T-helper 17 cell (primary cell): ENCODE measurements at places on chromosomes 11 and 22. TPM values are rescaled to one million over a fixed set of nuclear protein-coding genes. Genes with fewer than 3 reads are reported as not detected.

GRCh38 chr11:110338684-110339083 lies 42.3 kb upstream of the RDX start:
- H3K4me3 ChIP-seq, result no peak overlapping the region
- H3K36me3 ChIP-seq, result no peaks in the 10 kb centered on the region
- DNase-seq, result no peak
- no peaks in the 10 kb centered on the region for H3K27me3 ChIP-seq
- peaks cover 7% of the 10 kb centered on the region for H3K4me1 ChIP-seq
- no peak overlapping the region for H3K27ac ChIP-seq

GRCh38 chr11:75792127-75792731 lies 22.8 kb upstream of the UVRAG start:
- peaks cover 2% of the 10 kb centered on the region for H3K4me1 ChIP-seq
- no peak overlapping the region for H3K4me3 ChIP-seq
- no peaks in the 10 kb centered on the region for H3K27me3 ChIP-seq

Gene TRIM51
- not detected for total RNA-seq

Gene TRIM34
- 3.8 TPM for total RNA-seq

DNA sequence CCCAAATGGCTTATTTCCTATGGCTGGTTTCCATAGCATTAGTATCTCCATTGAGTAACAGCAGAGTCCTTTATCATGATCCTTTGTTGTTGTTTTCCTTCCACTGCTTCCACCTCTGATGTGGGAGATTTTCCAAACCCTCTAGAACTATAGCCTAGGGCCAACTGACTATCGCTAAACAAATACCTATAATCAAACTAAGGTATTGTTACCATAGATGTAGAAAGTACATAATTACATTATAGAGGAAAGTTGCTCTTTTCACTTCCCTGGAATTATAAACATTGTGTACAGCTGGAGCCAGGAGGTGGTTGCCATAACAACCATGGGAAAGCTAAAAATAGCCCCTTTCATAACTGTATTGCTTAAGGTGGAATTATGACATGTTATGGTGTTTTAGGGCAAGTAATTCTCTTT lies 47.0 kb upstream of the ALKBH3 start:
- no peak overlapping the region for H3K27ac ChIP-seq
- H3K4me1 ChIP-seq, result no peaks in the 10 kb centered on the region
- H3K4me3 ChIP-seq, result no peak overlapping the region
- no peak for DNase-seq

DNA sequence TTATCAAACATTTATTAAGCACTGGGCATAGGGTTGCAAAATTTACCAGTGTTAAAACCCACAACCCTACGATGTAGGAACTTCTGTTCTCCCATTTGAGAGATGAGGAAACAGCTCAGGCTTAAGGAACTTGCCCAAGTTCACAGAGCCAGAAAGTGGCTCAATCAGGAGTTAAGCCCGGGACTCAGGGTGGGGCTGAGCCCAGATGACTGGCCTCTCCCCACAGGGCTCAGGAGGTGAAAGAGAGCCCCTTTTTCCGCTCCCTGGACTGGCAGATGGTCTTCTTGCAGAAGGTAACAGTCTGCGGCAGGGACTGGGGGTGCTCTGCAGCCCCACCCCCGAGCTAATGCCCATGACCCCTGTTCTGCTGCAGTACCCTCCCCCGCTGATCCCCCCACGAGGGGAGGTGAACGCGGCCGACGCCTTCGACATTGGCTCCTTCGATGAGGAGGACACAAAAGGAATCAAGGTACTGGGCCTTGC lies 5.6 kb upstream of the ANKRD13D start:
- DNase-seq, result no peak
- peak overlapping the region; percentile 79 for H3K27ac ChIP-seq
- no peaks in the 10 kb centered on the region for H3K36me3 ChIP-seq
- peaks cover 39% of the 10 kb centered on the region for H3K4me1 ChIP-seq
- H3K27me3 ChIP-seq, result no peaks in the 10 kb centered on the region

GRCh38 chr11:111069066-111069465 lies 176.5 kb upstream of the POU2AF2 start:
- no peak overlapping the region for H3K27ac ChIP-seq
- H3K27me3 ChIP-seq, result peaks cover 12% of the 10 kb centered on the region
- DNase-seq, result no peak
- no peaks in the 10 kb centered on the region for H3K36me3 ChIP-seq
- no peak overlapping the region for H3K4me3 ChIP-seq
- no peaks in the 10 kb centered on the region for H3K4me1 ChIP-seq

DNA sequence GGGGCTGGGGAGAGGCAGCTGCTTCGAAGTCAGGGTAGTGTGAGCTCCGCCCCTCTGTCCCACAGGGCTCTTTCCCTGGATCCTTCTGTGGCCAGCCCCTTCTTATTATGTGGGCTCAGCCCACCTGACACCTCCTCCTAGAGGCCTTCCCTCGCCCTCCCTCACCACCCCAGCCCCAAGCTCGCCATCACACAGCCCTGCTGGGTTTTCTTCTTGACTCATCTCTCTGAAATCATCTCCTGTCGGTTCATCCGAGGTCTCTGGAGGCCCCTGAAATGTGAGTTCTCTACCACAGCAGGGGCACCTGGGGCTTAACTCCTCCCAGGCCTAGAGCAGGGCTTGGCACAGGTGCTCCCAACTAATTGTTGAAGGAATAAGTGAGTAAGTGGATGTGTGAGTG lies 65.2 kb downstream of the CACNA1I start:
- no peak overlapping the region for H3K27ac ChIP-seq
- no peak for DNase-seq
- peaks cover 12% of the 10 kb centered on the region for H3K4me1 ChIP-seq
- no peak overlapping the region for H3K4me3 ChIP-seq
- no peaks in the 10 kb centered on the region for H3K27me3 ChIP-seq

DNA sequence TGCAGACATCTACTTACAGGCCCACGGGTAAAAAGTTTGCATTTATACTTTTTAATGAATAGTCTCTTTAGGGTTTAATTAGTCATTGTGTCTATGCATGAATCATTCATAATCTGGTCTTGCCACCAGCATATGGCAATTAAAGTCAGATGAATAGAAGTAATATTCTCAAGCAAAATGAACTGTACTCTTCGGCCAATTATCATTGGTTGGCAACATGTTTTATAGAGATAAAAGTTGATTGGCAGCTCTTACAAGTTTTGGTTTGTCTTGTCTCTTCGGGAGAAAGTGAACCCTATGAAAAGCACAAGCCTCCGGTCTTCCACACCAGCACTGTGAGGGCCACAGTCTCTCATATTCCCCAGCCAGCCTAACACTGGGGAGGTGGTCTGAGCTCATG lies 97.8 kb downstream of the OSBP2 start:
- DNase-seq, result no peak
- no peaks in the 10 kb centered on the region for H3K4me1 ChIP-seq
- H3K27me3 ChIP-seq, result peaks cover 6% of the 10 kb centered on the region
- no peak overlapping the region for H3K4me3 ChIP-seq
- no peak overlapping the region for H3K27ac ChIP-seq

- no peak overlapping the region for H3K4me3 ChIP-seq
- no peak overlapping the region for H3K27ac ChIP-seq
- DNase-seq, result no peak
- H3K36me3 ChIP-seq, result peaks cover under 1% of the 10 kb centered on the region
These were observed 1117.7 kb downstream of the BRD1 start for GRCh38 chr22:48709976-48710375.

DNA sequence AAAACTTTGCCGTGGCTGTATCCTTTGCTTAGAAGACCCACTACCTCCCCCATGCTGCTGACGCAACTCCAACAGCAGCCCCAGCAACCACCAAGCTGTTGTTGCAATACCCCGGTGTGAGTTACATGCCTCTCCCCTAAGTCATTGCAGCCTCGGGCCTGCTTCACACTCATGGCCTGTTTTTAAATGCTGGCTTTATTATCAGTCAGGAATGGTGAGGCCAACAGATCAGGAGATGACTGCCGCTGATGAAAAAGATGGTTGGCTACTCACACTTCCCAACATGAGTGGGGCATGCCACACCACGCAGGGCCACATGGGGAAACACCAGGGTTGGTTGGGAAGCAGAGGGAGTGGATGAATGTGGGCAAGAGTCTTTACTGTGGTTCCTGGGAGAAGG lies 171.5 kb upstream of the SYT13 start:
- H3K4me1 ChIP-seq, result no peaks in the 10 kb centered on the region
- peaks cover 36% of the 10 kb centered on the region for H3K27me3 ChIP-seq
- H3K4me3 ChIP-seq, result no peak overlapping the region
- H3K27ac ChIP-seq, result no peak overlapping the region

Gene GGT5
- not detected for total RNA-seq

DNA sequence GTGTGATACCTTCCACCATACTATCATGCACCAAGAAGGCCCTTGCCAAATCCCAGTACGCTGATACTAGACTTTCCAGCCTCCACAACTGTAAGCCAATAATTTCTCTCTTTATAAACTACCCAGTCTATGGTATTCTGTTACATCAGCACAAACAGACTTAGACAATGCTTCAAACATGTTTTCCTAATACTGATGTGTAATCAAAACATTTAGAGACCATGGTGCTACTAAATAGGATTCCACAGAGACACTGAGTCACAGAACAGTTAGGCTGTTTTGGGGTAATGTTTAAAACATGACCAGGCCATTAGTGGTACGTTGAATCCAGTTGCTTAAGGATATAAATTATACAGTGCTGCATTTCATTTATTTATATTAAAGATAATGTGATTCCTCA lies 103.7 kb downstream of the PICALM start:
- DNase-seq, result no peak
- no peak overlapping the region for H3K27ac ChIP-seq
- no peak overlapping the region for H3K4me3 ChIP-seq
- H3K36me3 ChIP-seq, result peaks cover 9% of the 10 kb centered on the region
- no peaks in the 10 kb centered on the region for H3K27me3 ChIP-seq
- peaks cover 16% of the 10 kb centered on the region for H3K4me1 ChIP-seq

- H3K27ac ChIP-seq, result no peak overlapping the region
- no peaks in the 10 kb centered on the region for H3K36me3 ChIP-seq
- no peaks in the 10 kb centered on the region for H3K27me3 ChIP-seq
These were observed 528.7 kb downstream of the ETS1 start for GRCh38 chr11:128058580-128059208.

DNA sequence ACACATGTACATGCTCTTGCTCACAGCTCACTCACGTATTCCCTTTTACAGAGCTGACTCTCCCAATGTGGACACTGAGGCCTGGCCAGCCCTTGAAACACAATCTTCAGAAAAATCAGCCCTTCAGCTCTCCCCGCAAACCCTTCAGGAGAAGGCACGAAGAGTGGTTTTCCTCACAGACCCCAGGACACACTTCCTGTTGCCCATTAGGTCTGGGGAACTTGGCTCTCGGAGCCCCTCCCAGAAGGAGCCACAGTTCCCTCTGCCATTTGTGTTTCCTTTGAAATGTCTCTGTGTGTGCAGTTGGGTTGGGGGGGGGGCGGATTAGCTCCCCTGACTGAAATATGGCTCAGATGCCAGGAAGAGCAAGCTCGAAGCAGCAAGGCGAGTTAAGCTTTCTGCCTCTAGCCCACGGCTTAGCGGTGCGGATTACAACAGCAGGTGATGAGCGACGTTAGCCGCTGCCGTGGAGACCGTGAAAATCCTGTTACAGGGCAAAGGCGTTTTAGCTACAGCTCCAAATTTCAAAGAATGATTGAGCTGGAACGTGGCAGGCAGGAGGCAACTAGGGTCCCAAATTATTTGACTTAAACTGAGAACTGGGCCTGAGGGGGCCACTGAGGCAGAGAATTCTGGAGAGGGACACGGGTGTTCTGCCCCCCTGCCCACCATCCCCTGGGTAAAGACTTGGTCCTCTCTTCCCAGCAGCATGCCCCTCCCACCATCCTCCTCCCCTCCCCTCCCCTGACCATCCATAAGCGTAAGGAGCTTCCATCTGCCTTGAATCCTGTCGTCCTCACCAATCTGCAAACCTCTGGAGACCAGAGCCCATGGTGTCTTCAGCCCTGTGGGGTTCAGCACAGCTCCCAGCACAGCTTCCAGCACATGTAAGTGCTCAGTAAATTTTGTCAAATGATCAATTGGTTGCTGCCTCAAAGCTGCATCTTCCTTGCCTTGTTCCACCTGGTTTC lies 598.6 kb downstream of the BUD13 start:
- no peak overlapping the region for H3K27ac ChIP-seq
- no peak overlapping the region for H3K4me3 ChIP-seq
- H3K4me1 ChIP-seq, result peaks cover 2% of the 10 kb centered on the region
- no peak for DNase-seq

Gene LDHA
- total RNA-seq, result 260 TPM

Gene KCNQ1
- 25.5 TPM for total RNA-seq

DNA sequence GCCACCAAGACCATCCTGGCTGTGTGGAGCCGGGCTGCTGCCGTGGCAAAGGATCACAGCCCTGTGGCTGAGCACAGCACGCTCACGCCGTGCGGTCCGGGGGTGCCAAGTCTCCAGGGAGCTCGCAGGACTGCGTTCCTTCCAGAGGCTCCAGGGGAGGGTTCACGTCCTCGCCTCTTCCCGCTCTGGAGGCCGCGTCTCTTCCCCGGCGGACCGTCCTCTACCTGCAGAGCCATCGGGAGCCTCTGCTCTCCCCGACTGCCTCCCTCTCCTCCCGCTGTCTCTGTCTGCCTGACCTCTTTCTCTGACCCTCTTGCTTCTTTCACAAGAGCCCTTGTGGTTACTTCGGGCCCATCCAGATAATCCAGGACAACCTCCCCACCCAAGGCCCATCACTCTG lies 11.4 kb upstream of the MUC5AC start:
- H3K4me3 ChIP-seq, result no peak overlapping the region
- H3K27ac ChIP-seq, result no peak overlapping the region
- no peaks in the 10 kb centered on the region for H3K27me3 ChIP-seq
- no peaks in the 10 kb centered on the region for H3K36me3 ChIP-seq
- no peaks in the 10 kb centered on the region for H3K4me1 ChIP-seq

DNA sequence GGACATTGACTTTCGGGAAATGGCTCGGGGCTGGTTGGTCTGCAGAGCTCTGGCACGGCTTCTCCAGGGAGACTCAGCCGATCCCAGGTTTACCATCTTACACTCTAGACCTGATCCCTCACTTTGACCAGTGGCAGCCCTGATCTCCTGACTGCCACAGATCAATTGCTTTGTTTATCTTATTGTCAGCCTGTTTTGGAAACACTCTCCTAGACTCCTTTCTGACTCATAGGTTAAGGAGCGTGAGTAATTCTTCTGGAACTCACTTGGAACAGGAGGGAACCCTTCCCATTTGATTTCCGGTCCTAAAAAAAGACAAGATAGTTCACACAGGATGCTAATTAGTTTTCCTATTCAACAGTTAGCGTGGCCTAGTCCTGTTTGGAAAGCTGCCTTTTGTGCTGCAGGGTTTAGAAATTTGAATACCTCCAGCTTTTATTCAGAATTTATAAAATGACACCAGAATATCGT lies 16.0 kb upstream of the BMAL1 start:
- H3K27me3 ChIP-seq, result peaks cover 28% of the 10 kb centered on the region
- DNase-seq, result no peak
- H3K4me3 ChIP-seq, result no peak overlapping the region
- H3K36me3 ChIP-seq, result no peaks in the 10 kb centered on the region
- H3K27ac ChIP-seq, result no peak overlapping the region

Gene C11orf91
- total RNA-seq, result not detected
